ENCODE measurements at places on chromosomes 7 and 10.

GRCh38 chr10:86366033-86366901, at the start of gene GRID1:
Gene GRID1 (minus strand): TSS chr10:86366795.
- no peak for DNase-seq

- no peak for DNase-seq
Measured at GRCh38 chr7:129205987-129206785, 17.8 kb downstream of the SMO start.

DNA sequence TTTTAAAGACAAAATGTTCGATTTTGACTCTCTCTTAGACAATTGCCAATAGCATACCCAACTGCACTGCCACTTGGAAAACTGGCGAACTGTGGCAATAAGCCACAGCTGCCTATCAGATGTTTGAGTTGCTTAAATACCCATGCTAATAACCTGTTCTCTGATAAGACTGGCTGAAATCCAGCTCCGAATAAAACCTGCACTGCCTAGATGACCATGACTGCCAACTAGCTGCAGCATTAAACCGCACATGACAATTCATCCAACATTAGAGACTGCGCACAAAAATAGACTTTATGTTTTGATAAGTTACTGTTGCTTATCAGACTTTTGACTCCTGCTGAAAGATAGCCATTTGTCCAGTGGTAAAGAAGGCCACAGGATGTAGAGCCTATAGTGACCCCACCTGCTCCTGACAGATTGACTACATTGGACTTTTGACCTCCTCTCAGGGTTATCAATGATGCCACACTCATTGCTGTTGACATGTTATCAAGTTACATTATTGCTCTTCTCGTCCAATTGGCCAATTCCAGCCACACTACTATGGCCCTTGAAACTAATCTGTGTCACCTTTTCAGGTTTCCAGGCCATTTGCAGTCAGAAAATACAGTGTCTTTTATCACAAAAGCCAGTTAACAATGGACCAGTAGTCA, 299.0 kb downstream of the HGF start:
- DNase-seq = no peak

DNA sequence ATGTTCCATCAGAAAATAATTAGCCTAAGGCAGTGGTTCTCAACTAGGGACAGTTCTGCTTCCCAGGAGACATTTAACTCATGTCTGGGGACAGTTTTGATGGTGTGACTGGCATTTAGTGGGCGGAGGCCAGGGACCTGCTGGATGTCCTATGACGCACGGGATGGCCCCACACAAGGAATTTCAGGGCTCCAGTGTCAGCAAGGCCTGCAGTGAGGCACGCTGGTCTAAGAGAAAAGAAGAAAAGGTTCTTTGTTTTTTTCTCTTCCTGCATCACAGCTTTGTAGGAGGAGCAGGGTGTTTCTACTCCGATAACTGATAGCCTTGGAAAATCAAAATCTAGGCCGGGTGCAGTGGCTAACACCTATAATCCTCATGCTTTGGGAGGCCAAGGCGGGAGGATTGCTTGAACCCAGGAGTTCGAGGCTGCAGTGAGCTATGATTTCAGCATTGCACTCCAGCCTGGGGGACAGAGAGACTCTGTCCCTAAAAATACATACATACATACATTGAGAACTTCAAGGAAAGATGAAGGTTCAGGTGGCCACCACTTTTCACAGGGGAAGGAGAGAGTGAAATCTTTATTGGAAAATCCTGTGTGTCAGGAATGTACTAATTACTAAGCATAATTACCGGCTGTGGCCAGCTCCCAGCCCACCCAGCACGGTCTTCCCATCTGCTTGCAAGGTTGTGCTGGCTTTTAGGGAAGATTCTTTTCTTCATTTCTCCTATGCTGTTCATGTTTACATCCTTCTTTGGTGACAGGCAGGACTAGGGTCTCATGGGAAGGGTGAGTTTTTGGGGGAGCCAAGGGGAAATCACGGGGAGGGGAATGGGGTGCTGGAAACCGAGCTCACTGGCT, 150.4 kb downstream of the ACTR3B start:
- no peak for DNase-seq

- DNase-seq = no peak
Measured at GRCh38 chr7:130063036-130063435, 7.3 kb upstream of the KLHDC10 start.

GRCh38 chr7:130822642-130823041, 88.6 kb upstream of the KLF14 start:
- no peak for DNase-seq
